ENCODE measurements at places on chromosomes 12 and 14. TPM values are rescaled to one million over a fixed set of nuclear protein-coding genes. Genes with fewer than 3 reads are reported as not detected.

DNA sequence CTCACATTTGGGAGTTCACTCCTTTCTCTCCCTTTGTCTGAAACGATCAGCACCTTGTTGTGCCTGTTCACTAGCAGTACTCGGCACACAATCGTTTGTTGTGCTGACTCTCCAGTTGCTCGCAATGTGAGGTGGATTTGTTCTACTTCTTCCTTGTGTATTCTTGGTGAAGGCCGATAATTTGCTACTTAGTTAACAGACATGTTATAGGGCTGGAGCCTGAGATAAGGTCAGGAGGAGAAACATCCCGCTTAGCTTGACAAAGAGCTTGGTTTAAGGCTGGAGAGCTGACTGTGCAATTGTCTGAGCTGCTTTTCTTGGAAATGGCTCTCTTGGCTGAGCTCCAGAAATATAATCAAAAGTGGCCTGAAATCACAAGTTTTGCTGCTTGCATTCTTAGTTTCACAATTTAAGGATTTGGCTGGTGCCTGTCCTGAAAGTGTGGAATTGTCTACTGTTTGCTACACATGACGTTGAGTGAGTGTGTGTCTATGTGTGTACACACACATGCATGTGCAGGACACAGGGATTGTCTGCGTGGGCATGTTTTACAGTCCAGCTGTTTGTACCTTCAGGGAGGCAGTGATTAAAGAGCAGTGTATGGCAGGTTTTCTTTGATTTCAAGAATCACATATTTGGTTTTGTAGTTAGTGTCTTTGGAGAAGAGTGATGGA lies 77.7 kb downstream of the ARF6 start:
- DNase-seq = no peak
- H3K4me1 ChIP-seq = peaks cover 47% of the 10 kb centered on the region
- peak overlapping the region; percentile 84 for H3K4me3 ChIP-seq
- H3K27me3 ChIP-seq = no peaks in the 10 kb centered on the region
- no peaks in the 10 kb centered on the region for H3K36me3 ChIP-seq
- peak overlapping the region; percentile 99 for H3K27ac ChIP-seq

GRCh38 chr14:71856199-71856919 lies 75.9 kb upstream of the RGS6 start:
- peaks cover 45% of the 10 kb centered on the region for H3K27me3 ChIP-seq
- peaks cover 4% of the 10 kb centered on the region for H3K4me1 ChIP-seq
- no peaks in the 10 kb centered on the region for H3K36me3 ChIP-seq
- no peak for DNase-seq
- no peak overlapping the region for H3K4me3 ChIP-seq

- no peaks in the 10 kb centered on the region for H3K27me3 ChIP-seq
- DNase-seq = no peak
- H3K4me1 ChIP-seq = peaks cover 31% of the 10 kb centered on the region
- peak overlapping the region; percentile 13 for H3K4me3 ChIP-seq
Measured at GRCh38 chr14:50099335-50099734, 17.0 kb downstream of the VCPKMT start.

GRCh38 chr14:30005114-30005808 lies 77.6 kb upstream of the PRKD1 start:
- H3K4me1 ChIP-seq = no peaks in the 10 kb centered on the region
- H3K36me3 ChIP-seq = no peaks in the 10 kb centered on the region
- no peak overlapping the region for H3K27ac ChIP-seq
- DNase-seq = no peak
- no peaks in the 10 kb centered on the region for H3K27me3 ChIP-seq

DNA sequence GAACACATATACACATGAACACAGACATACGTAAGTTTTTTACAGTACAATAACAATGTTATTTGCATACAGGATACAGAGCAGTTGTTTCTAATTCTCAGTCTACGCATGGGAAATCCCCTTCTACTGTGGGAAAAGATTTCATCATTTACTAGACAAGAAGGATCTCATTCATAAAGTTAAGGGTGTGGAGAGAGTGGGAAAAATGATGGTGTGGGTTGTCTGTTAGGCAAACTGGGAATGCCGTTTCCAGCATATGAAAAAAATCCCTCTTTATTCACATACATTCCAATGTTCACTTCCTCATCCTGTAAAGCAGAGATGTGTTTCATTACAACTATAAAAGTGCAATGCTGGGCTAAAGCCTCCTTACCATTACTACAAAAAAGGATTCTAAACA lies 120.9 kb downstream of the SINHCAF start:
- no peak for DNase-seq
- peaks cover 9% of the 10 kb centered on the region for H3K4me1 ChIP-seq
- H3K4me3 ChIP-seq = no peak overlapping the region

- H3K27me3 ChIP-seq = no peaks in the 10 kb centered on the region
- H3K36me3 ChIP-seq = no peaks in the 10 kb centered on the region
- peak overlapping the region; percentile 76 for H3K27ac ChIP-seq
- no peak for DNase-seq
- H3K4me3 ChIP-seq = peak overlapping the region; percentile 95
Measured at GRCh38 chr12:30753751-30754382, 884 bp downstream of the CAPRIN2 start.

DNA sequence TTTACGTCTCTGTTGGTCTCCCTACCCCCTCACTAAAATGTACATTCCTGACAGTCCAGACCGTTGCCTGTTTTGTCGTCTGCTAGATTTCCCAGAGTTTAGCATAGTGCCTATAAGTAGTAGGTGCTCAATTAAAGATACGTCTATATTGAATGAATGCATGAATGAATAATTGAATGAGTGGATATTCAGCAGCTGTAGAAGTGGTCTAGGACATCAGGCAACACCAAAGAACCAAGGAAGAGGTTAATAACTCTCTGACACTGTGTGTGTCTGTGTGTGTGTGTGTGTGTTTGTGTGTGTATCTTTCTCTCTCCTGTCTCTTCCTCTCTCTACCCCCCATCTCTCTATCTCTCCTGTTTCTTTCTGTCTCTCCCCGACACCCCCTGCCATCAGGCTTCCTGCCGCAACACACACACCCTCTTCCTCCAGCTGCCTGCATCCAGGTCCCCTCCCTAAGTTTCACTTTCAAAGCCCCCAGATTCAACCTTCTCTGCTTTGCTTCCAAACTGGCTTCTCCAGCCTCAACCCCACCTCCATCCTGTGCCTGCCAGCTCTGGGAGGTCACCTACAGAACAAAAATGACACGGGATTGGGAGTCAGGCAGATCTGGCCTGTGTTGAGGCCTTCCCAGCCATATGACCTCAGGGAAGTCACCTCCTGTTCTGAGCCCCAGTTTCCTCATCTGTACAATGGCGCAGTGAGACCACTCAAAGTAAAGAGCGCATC lies 119.9 kb upstream of the NCOR2 start:
- peaks cover 18% of the 10 kb centered on the region for H3K4me1 ChIP-seq
- DNase-seq = no peak
- H3K27ac ChIP-seq = peak overlapping the region; percentile 82
- peaks cover 8% of the 10 kb centered on the region for H3K36me3 ChIP-seq

DNA sequence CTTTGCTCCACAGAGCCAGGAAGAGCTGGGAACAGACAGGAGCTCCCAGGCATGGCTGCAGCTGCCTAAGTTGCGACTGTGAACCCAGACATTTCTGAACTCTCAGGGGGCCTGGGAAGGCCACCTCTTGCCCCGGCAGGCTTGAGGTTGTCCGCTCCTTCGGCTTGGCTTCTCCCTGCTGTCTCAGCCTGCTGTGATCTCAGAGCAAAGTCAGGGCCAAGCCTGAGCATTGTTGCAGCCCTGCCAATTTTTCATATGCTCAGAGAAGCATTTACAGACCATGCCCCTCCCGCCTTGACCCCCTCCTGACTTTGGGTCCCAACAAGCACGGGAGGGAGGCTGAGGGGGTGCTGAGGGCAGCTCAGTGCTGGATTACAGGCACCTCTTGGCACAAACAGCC lies 1439.1 kb upstream of the FLRT2 start:
- DNase-seq = no peak
- no peak overlapping the region for H3K4me3 ChIP-seq
- H3K27ac ChIP-seq = no peak overlapping the region
- no peaks in the 10 kb centered on the region for H3K4me1 ChIP-seq
- no peaks in the 10 kb centered on the region for H3K36me3 ChIP-seq

DNA sequence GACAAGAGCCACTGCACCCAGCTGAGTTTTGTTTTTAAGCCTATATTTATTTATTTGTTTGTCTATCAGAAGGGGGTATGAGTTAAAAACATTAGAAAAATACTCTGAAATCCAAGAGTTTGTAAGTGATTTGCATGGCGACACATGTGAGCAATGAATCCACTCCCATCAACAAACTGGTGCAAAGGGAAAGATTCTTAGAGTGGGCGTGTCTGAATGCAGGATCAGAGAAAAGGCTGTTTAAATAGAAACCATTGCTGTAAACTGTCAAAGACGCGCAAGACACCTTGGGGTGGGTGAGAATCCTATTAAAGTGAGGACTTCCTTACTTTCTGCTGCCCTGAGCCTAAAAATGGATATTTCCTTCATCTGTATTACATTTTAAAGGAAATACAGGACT lies 51.9 kb downstream of the ZFYVE26 start:
- DNase-seq = no peak
- peak overlapping the region; percentile 61 for H3K27ac ChIP-seq
- H3K4me1 ChIP-seq = peaks cover 3% of the 10 kb centered on the region
- H3K27me3 ChIP-seq = no peaks in the 10 kb centered on the region
- peaks cover 14% of the 10 kb centered on the region for H3K36me3 ChIP-seq
- no peak overlapping the region for H3K4me3 ChIP-seq

DNA sequence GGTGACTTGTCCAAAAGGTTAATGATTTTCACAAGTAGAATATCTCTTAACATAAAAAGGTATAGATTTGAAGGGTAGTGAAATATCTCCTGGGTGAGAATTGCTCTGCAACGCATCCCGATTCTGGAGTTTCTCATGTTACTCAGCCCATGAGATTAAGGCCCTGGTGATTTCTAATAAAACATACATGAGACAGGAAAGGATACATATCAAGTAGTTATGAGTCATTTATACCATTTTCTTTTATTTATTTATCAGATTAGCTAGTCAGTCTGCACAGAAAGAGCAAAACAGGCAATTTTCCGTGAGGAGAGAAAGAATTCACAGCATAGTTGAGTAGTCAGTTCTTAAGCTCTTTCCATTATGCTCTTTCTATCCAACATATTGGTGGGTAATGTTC lies 535.6 kb upstream of the ATP2B1 start:
- no peak overlapping the region for H3K4me3 ChIP-seq
- no peaks in the 10 kb centered on the region for H3K27me3 ChIP-seq
- DNase-seq = no peak
- H3K27ac ChIP-seq = peak overlapping the region; percentile 8
- no peaks in the 10 kb centered on the region for H3K4me1 ChIP-seq

DNA sequence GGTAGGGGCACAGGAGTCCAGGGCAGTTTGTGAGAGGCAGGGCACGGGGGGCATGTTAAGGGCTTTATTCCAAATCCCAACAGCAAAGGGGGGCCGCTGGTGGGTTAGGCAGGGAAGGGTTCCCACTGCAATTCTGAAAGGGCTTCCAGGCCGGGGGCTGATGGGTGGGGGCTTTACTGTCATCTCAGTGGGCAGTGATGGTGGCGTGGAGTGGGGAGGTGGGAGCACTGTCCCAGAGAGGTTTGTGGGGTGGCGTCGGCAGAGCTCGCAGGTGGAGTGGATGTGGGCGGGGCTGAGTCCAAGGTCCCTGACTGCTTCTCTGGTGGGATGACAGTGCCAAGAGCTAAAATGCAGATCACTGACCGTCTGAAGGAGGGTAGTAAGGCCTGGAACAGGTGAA lies 121.6 kb upstream of the EVL start:
- peaks cover 32% of the 10 kb centered on the region for H3K27me3 ChIP-seq
- H3K36me3 ChIP-seq = no peaks in the 10 kb centered on the region
- H3K4me3 ChIP-seq = no peak overlapping the region
- no peak overlapping the region for H3K27ac ChIP-seq
- H3K4me1 ChIP-seq = peaks cover 3% of the 10 kb centered on the region
- no peak for DNase-seq

DNA sequence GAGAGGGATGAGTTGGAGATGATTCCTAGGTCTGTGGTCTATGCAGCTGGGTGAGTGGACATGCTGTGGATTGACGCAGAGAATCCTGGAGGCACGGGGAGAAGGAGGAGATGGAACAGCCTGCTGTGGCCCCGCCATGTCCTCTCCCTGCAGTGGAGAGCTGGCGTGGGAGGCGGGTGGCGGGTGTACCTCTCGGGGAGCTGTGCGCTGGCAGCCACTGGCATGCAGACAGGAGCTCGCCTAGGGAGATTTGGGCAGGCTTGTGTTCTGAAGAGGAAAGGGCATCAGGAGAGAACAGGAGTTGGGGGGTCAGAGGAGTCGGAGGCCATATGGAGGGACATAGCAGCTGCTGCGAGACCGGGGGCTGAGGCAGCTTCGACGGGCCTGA lies 56.1 kb downstream of the TECPR2 start:
- H3K27me3 ChIP-seq = no peaks in the 10 kb centered on the region
- DNase-seq = no peak
- peaks cover 3% of the 10 kb centered on the region for H3K4me1 ChIP-seq

DNA sequence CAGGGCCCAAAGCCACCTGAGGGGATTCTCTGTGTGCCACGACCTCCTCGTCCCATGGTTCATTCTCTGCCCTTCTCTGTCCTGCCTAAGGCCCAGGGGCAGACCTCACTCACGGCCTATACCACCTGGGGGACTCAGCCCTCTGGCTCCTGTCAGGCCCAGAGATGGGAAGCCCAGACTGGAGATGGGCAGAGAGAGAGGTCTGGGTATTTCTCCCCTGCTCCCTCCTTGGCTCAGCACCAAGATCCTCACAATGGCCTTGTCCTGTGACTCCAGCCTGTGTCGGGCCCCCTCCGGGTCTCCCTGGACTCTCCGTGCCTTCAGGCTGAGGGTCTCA lies 46.9 kb upstream of the BCL11B start:
- H3K4me3 ChIP-seq = no peak overlapping the region
- peaks cover 3% of the 10 kb centered on the region for H3K36me3 ChIP-seq
- no peak for DNase-seq
- H3K27ac ChIP-seq = peak overlapping the region; percentile 29
- peaks cover 20% of the 10 kb centered on the region for H3K27me3 ChIP-seq

DNA sequence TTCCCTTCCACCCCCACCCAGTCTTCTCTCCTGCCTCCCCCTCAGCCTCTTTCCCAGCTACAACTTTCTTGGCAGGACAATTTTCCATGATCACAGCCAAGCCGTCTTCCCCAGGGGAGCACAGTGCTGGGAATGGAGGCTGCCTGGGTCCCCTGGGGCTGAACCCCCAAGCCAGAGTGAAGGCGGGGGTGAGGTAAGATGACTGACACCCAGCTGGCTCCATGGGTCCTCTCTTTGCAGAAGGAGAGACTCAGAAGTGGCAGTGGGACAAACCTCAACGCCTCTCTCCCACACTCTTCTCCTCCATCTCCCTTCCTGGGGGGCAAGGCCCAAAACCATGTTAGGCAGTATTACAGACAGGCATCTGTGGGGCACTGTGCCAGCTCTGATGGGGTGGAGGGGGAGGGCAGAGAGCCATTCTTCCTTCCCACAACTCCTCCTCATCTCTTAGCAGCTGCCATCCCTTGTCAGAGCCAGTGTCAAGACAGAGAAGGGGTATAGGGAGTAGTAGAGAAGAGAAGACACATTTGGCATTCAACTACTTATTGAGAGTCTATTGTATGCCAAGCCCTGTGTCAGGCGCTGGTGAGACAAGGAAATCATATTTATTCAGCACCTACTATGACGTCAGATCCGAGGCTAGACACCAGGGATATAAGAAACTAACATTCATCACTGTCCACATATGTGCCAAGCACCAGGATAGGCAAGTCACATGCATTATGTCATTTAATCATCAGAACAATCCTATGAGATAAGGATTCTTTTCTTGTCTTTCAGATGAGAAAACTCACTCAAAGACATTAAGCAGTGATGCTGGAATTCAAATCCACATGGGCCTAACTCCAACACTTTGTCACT lies 3.6 kb downstream of the ITGA7 start:
- H3K4me1 ChIP-seq = peaks cover 24% of the 10 kb centered on the region
- H3K27me3 ChIP-seq = peaks cover 21% of the 10 kb centered on the region
- no peak overlapping the region for H3K27ac ChIP-seq
- DNase-seq = no peak
- H3K36me3 ChIP-seq = peaks cover 8% of the 10 kb centered on the region

TAS2R30 gene
- total RNA-seq = 4.9 TPM

RASAL1 gene
- 0.15 TPM for total RNA-seq
